Amniotic epithelial cell (primary cell): ENCODE measurements at places on chromosomes 12 and 14.

- DNase-seq = no peak
Observed at GRCh38 chr14:93999573-93999972, 2.5 kb downstream of the CCDC197 start.

- no peak for DNase-seq
Observed at GRCh38 chr12:12357719-12358461, 1.0 kb downstream of the BORCS5 start.

- no peak for DNase-seq
Observed at GRCh38 chr12:72242946-72243345, 29.2 kb upstream of the TRHDE start.

- no peak for DNase-seq
Observed at GRCh38 chr12:120804428-120804827, 78.8 kb downstream of the ACADS start.

GRCh38 chr14:39621223-39621622 lies 189.0 kb upstream of the FBXO33 start:
- DNase-seq = no peak

- DNase-seq = no peak
Observed at GRCh38 chr14:96263347-96264199, 7.6 kb downstream of the BDKRB1 start.

GRCh38 chr12:65899241-65899640 lies 75.0 kb downstream of the HMGA2 start:
- DNase-seq = no peak

DNA sequence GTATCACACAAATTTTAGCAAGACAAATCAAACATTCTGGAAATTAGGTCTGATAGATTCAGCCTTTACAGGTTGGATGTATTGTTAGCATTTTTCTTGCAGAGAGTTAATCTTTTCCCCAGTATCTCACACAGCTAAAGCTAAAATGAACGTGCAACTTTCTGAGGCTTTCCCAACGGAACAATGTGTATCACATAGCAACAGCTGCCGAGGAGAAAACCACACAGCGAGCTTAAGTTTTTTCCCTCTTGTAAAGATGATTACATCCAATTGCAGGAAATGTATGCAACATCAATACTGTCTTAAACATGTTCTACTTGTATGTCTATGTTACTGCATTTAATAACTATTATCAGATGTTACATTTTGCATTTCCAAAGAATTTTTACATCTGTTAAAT lies 182.2 kb downstream of the CCDC59 start:
- no peak for DNase-seq

DNA sequence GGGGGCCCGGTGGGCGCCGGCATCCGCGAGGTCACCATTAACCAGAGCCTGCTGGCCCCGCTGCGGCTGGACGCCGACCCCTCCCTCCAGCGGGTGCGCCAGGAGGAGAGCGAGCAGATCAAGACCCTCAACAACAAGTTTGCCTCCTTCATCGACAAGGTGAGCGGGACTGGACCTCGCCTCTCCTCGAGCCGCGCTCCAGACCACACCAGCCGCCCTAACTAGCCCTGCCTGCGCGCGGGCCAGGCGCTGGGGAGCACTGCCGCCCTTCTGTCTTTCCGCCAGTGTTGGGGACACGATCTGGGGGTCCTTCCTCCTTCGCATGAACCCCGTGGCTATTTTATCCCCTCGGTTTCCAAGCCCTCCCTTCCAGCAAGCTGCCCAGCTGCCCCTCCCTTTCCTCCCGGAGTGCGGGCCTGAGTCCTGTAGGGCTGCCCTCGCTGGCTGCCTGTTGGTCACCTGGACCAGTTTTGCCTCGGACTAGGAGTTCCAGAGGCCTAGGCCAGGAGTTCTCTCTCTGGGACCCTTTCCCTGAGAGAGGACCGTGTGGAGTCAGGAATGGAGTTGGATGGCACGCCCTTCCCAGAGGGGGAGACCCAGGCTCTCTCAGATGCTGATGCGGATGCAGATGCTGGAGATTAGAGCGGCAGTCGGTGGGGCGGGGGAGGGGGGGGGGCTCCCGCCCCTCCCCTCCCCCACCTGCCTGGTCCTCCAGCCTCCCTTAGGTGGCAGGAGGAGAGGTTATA lies 592 bp downstream of the KRT7 start:
- no peak for DNase-seq

DNA sequence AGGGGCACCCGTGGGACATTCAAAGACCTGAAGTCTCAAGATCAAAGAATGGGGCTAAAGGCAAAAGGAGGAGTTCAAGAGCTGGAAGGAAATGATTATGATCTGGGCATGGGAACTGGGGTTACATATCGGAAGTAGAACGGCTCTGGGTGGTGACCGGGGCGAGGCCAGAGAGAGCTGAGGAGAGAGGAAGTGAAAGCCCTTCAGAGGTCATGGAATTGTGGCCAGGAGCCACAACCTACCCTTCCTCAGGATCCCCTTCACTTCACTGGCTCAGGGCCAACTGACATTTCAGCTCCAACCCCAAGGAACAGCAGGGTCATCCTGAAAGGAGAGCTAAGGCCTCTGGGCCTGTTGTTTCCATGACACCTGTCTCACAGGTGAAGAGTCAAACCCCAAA lies 57.8 kb downstream of the GALNT16 start:
- no peak for DNase-seq

DNA sequence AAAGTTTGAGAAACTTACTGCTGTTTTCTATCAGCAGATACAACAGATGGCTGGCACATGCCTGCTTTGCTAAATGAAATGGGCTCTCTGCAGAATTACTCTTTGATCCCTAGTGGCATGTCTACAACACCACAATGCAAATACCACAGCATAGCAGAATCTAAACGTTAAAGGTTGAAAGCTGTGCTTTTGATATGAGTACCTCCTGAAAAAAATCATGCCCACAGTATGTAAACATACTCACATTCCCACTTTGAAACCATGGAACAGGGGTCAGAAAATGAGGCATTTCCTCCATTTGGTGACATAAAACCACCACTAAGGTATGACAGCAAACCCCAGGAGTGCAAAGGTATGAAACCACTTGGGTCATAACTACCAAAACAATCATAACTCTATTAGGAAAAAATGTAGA lies 7.5 kb downstream of the WIF1 start:
- no peak for DNase-seq

- peak; percentile 62 for DNase-seq
Observed at GRCh38 chr12:51341251-51342007, 5.0 kb downstream of the CELA1 start.

- peak; percentile 15 for DNase-seq
Observed at GRCh38 chr14:91350813-91351511, 66.7 kb downstream of the CCDC88C start.

- peak; percentile 97 for DNase-seq
Observed at GRCh38 chr14:74879427-74880182, 2.1 kb upstream of the DLST start.

DNA sequence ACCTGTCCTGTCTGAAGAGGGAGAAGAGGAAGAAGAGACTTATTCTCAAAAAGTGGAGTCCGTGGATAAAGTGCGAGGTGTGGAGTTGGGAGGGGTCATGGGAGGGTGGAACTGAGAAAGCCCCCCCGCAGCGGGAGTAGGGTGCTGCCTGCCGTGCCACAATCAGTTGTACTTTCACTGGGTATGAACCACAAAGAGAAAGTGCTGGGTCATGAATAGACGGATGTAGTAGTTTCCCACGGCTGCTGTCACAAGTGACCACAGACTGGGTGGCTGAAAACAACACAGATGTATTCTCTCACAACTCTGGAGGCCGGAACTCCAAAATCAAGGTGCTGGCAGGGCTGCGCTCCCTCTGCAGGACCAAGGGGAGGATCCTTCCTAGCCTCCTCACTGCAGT lies 5.5 kb downstream of the DNAH10 start:
- no peak for DNase-seq

GRCh38 chr12:59182191-59182590 lies 261.9 kb upstream of the LRIG3 start:
- DNase-seq = no peak

- no peak for DNase-seq
Observed at GRCh38 chr14:72633551-72633950, 260.4 kb downstream of the DPF3 start.

DNA sequence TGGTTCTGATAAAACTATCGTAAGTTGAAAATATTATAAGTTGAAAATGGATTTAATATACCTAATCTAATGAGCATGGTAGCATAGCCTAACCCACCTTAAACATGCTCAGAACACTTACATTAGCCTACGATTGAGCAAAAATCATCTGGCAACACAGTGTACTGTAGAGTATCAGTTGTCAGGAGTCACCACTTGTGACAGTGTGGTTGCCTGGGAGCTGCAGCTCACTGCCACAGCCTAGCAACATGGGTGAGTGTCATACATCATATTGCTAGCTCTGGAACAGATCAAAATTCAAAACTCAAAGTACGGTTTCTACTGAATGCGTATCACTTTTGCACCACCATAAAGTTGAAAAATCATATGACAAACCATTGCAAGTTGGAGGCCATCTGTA lies 203.5 kb downstream of the ATXN7L3B start:
- DNase-seq = no peak
